ENCODE measurements at places on chromosomes 3 and 15.

GRCh38 chr15:51681303-51681963 is at the start of gene SCG3:
Gene SCG3 (plus strand): TSS chr15:51681503. CDS start chr15:51681756, 253 bp downstream.
- peak; percentile 86 for DNase-seq

DNA sequence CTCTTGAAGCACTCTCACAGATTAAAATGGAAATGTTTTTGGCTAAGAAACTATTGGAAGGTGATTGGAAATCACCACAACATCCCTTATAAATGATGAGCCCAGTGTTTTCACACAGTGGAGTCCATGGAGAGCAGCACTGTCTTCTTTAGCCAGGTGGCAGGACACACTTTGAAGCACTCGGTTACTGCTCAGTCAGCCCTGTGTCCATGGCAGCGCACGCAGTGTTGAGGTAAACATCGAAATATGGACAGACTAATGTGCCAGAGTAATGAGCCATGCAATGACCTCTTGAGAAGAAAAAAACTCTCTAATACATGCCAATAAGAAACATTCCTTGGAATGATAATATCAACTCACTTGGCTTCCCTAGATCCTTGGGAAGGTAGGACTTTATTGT is 66.6 kb downstream of the TGFBR2 start:
- DNase-seq, result peak; percentile 47

- no peak for DNase-seq
Observed at GRCh38 chr3:138933068-138933668, 13.8 kb downstream of the FOXL2 start.

DNA sequence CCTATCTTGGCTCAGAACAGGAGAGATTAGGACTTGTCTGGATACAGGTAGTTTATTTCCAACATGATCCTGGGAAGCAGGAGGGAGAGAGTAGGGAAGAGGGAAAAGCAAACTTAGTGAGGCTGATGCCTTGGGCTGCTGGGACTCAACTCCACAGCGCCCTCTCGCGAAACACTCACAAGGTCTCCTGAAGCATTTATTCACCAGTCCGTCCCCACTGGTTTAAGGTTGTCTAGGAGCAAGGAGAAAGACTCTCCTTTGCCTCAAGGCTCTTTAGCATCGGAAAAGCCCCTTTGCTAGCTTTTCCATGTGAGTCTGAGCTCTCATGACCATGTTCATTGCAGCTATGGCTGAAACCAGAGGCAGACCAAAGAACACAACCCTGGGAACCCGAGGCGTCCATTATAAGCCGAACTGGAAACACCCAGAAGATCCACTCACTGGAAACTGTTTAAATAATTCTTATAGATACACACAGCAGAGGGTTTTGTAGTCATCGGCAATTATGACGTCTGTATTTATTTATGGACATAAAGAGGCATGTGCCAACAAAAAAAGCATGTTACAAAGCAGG is 244.5 kb downstream of the CD47 start:
- DNase-seq, result peak; percentile 8

DNA sequence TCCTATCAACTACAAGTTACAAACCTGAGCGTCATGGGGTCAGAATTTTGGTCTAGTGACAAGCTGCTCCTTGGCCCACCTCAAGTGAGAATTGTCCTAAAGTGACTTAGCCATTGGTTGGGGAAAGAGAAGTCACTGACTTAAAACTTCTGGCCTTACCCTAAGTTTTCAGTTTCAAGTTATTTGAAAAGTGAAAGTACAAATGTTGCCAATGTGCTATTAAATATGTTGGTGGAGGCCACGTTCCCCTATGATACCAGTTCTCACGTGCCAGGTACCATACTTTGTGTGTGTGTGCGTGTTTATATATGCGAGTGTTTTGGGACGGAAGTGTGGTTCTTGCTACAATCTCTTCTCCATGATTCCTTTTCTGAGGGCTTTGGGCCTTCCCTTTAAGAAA is 22.6 kb upstream of the RASGRP1 start:
- no peak for DNase-seq

- no peak for DNase-seq
Observed at GRCh38 chr3:30680789-30681648, 74.6 kb downstream of the TGFBR2 start.
